C1 segment of cervical spinal cord (tissue), 14 donors: ENCODE measurements at places on chromosomes 16 and 17.

- DNase-seq: peak; percentile 28
Observed at GRCh38 chr17:45825792-45826191, 18.9 kb upstream of the SPPL2C start.

- peak; percentile 14 for DNase-seq
Observed at GRCh38 chr16:56667581-56668571, at the start of gene MT1G. Gene MT1G (minus strand): TSS chr16:56668065. CDS start chr16:56667993, 72 bp downstream.

GRCh38 chr16:22857296-22858025 is 43.5 kb downstream of the HS3ST2 start:
- DNase-seq: no peak

- no peak for DNase-seq
Observed at GRCh38 chr16:23227529-23227928, 45.0 kb downstream of the SCNN1G start.

DNA sequence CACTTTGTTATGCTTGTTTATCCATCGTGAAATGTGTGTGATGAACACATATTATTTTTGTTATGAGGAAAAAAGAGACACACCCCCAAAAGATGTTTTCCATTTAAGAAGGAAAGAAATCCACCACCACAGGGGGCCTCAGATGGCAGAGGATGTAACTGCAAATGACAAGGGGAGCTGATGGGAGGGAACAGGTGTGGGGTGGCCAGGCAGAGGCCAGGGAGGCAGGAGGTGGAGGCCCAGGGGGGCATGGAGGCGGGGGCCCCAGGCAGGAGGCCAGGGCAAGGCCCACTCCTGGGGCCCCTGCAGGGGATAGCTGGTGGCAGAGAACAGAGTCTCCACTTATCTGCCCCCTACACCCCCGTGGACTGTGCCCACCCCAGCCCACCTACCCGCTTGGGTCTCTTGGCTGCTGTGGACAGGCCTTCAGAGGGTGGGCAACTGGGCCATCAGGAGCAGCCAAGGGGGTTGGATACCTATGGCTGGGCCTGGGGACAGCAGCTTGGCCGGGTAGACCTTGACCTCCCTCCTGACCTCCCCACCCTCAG is 28.0 kb downstream of the PPL start:
- no peak for DNase-seq

- no peak for DNase-seq
Observed at GRCh38 chr16:68519225-68519745, 19.8 kb upstream of the ZFP90 start.

DNA sequence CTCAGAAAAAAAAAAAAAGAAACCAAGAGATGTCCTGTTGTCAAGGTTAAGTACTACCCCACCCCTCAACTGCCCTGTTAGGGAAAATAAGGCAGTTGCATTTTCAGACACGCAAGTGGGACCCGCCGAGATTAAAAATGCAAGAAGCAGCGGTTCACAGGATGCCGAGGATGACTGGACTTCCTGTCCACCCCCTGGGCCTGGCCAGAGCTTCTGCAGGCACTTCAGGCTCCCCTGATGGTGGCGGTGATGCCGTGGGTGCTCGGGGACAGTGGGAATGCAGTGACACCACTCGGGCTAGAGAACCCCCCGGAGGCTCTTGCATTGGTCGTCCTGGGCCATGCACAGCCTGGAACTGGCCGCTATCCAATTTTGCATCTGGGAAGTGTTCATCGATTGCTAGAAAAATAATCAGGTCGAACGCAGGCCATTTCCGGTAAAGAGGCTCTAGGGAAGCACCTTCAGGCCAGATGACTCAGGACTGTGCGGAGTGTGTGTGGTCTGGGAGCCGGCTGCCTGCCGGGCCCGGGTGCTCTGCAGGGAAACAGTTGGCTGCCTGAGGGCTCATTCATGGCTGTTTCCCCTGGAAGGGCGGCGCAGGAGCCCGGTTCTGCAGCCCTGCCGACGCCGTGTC is 13.4 kb upstream of the CRISPLD2 start:
- DNase-seq: no peak

- DNase-seq: no peak
Observed at GRCh38 chr16:6019490-6019991, 921.9 kb upstream of the EEF2KMT start.

DNA sequence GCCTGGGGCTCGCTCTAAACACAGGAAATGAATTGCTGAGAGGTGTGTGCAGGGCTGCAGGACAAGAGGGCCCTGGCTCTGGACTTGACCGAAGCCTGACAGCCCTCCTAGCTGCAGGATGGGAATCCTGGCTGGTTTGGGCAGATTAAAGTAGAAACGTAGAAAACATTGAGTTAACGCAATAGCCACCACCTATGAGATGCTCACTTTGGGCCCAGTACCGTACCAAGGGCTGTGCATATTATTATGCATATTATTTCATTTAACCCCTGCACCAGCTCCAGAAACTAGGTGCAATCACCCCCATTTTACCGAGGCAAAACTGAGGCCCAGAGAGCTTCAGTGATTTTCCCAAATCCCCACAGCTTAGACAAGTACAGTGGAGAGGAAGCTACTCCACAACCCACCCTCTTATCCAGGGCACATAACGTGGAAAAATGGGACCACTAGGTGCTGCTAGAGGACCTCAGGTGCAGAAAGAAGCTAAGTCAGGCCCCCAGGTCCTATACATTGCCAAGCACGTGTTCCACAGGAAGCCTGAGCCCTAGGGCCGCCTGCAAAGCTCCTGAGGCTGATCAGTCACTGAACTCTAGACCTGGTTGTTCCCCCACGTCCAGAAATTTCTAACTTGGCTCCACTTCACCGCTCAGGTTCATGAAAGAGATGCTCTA is 79.2 kb downstream of the MYH11 start:
- DNase-seq: no peak
